ENCODE measurements at places on chromosomes 7 and 10. TPM values are rescaled to one million over a fixed set of nuclear protein-coding genes. Genes with fewer than 3 reads are reported as not detected.

DNA sequence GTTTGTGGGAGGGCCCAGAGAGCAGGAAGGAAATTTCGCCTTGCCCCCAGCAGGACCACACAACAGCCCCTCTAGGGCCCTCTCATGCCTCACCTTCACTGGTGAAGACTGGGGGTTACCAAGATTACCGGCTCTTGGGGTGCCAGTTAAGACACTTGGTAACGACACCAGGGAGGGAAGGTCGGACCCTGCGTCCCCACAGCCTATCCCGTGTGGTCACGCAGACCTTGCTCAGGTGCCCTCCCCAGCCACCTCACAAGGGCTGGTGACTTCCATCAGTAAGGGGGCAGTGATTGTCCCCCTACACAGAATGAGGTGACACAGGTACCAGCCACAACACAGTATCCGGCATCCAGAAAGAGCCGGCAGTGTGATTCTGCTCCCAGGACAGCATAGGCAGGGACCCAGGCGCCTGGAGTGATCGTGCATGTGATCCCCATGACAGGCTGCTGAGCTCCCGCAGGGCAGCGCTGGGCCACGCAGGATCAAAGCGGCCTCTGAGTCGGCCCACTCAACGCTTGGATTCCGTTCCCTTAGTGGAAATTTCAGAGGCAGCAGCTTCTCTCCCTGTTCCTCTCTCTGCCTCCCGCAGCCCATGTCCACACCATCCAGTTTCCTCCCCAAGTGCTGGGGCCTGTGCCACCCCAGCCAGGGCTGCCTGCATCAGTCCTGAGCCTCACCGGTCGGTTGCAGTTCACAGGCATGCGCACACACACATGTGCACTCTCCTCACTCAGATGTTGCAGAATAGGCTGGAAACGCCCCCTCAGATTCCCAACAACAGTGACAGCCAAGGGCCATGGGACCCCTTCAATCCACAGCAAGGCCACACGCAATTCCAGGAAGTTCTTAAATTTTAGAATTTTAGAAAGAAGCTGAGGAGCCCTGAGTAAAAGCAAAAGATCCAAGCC, 35.8 kb downstream of the CAMK2B start:
- peak; percentile 27 for DNase-seq

DNA sequence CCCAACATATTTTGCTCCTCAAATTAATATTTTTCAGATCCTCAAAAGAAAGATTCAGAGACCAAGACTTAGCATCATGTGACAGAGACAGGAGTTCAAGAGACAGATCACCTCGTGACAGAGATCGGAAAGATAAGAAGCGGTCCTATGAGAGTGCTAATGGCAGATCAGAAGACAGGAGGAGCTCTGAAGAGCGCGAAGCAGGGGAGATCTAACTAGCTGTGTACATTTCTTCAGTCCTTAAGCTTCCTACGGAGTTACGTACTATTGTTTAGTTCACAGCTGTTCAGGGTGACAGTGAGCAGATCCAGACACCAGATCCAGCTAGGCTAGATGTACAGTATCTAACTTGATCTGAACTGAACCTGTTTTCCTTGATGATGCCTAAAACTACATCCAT, 61.3 kb downstream of the KLRG2 start:
- DNase-seq: no peak

GRCh38 chr7:155191137-155191536, 106.5 kb upstream of the INSIG1 start:
- DNase-seq: no peak

- DNase-seq: no peak
Observed at GRCh38 chr7:26583094-26583648, 281.2 kb downstream of the SKAP2 start.

GRCh38 chr7:73830681-73831583, at the start of gene CLDN4:
CLDN4 (plus strand) TSS chr7:73830996; CDS start chr7:73831202, 206 bp downstream.
- peak; percentile 94 for DNase-seq

- DNase-seq: no peak
Observed at GRCh38 chr7:95886501-95887090, 114.2 kb downstream of the DYNC1I1 start.

DNA sequence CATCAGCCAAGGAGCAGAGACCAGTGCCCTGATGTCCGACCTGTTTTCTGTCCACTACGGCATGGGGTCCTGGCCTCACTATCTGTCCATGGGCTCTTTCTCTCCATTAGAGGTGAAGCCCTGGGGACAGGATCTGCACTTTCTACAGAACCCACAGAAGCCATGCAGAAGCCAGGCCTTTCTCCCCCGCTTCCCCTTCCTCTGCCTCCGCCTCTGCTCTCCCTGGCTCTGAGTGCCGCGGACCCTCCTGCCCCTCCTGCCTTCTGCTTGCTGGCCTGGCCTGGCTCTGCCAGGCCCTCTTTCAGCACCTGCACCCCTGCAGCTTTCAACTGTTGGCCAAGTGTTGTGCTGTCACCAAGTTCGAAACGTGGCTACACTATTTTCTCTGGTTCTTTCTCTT, 439.8 kb upstream of the ZMIZ1 start:
- DNase-seq: no peak

DNA sequence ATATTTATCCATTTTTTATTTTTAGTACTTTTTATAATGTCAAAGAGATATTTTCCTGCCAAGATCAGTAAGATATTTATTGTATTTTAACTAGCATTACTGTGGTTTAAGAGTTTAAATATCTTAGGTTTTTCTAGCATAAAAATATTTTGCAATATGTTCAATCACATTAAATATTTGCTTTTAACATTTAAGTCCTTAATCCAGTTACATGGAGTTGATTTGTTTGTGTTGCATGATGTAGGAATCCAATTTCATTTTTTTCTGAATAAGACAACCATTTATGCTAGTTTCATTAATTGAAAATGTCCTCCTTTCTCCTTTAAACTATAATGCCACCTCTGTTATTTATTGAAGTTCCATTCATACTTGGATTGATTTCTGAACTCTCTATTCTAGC, 41.8 kb downstream of the CAV1 start:
- DNase-seq: no peak

- DNase-seq: no peak
Observed at GRCh38 chr7:611281-611810, 91.7 kb upstream of the PDGFA start.

GRCh38 chr7:84194484-84195271, at the start of gene SEMA3A:
SEMA3A (minus strand) TSS chr7:84194789; CDS start chr7:84194586, 203 bp downstream.
- peak; percentile 17 for DNase-seq

- DNase-seq: no peak
Observed at GRCh38 chr7:157596881-157597280, 260.1 kb downstream of the DNAJB6 start.

DNA sequence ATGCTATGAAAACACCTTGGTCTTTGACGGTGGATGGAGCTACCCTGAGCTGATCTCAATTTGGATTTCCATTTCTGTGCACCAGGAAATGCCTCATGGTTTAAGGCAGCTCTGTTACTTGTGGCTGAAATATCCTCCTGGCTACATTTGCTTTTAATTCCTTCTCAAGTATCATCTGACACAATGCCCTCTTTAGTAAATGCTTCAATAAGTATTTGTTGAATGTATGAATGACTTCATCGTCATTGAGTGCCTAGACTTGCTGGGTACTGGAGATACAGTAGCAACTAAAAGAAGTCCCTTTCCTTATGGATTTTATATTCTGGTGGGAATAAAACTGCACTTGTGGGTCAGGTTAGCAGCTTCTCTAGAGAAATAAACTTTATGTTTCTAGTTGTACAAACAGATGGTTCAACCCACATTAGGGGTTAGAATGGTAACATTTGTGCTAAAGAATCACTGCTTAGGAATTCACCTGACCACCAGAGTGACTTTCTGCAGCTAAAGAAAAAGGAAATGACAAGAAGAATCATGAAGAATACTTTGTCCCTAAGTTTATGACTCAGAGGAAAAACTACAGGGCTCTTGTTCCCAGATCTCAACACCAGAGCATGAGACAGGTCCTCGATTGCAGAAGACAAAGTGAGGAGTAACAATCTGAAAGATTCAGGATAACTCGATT, 21.8 kb upstream of the SMNDC1 start:
- no peak for DNase-seq

DNA sequence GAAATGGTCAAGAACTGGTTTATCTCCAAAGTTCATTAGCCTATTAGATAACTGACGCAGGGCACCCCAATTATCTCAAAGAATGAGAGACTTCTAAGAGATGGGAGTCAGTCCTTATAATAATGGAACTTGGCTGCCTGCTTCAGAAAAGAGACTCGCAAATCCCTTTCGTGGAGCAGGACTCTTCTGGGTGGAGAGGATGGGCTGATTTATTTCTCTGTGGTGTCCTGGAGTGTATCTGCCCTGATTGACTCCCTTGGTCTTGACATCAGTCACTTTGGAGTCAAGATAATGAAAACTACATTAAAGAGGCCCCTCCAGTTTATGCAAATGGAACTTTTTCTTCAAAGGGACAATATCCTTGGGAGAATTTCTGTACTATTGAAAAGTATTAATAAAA, 198.9 kb downstream of the HDAC9 start:
- DNase-seq: no peak

GRCh38 chr10:47363781-47364180, 15.6 kb downstream of the RBP3 start:
- no peak for DNase-seq

- no peak for DNase-seq
Observed at GRCh38 chr10:97356318-97356914, 21.9 kb upstream of the FRAT2 start.

DNA sequence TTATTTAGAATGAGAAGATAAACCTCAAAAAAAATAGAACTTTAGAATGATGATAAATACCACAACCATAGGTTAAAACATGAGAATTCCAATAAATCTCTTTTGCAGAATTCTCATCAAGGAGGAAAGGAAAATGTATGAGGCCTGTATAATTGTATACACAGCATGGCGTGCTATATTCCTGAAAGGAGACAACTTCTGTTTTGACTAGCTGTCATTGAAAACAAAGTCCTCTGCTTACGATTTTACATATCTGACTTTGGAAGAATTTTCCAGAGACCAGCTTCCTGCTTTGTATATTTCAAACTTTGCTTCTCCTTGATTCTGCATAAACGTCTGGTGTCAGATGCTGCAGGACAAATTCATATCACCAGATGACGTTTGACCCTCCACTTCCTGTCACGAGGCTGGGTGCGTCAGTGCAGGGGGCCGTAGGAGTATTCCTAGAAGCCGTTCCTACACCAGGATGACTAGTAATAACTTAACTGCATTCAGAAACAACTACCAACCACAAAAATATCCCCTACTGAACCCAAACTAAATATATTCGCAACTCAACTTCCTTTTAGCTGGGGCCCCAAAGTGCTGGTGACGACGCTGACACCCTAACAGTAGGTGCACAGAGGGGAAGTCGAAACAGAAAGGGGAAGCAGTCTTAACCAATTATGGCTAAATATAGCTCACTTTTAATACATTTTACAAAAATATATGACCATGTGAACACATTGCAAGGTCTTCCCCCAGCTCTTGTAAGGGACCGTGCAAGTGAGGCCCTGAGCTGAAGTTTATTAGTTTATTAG, 178.6 kb upstream of the INHBA start:
- DNase-seq: peak; percentile 81

DNA sequence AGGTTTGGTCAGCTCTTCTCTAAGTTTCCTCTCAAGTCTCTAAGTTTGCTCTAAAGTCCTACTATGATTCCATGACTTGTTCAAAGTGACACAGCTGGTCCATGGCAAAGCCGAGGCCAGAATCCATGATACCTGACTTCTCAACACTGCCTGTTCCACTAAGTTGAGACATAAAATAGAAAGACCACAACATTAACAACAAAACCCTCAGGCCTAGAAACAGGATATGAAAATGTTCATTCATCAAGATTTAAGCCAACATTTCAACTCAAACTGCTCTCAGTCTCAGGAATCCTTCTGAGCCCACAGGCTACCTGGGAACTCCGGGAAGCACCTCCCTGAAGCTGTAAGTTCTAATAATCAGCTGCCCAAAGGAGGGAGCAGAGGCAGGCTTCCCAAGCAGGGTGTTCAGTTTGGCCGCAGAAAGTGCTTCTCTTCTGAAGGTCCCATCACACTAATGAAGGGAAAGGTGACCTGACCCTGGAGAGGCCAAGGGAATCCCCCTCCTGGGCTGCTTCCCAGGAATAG, 62.9 kb downstream of the STK17A start:
- DNase-seq: no peak

GRCh38 chr7:128908750-128909624, 1.5 kb downstream of the KCP start:
- peak; percentile 10 for DNase-seq

GRCh38 chr10:71031026-71031425, 142.7 kb upstream of the PCBD1 start:
- DNase-seq: no peak

DNA sequence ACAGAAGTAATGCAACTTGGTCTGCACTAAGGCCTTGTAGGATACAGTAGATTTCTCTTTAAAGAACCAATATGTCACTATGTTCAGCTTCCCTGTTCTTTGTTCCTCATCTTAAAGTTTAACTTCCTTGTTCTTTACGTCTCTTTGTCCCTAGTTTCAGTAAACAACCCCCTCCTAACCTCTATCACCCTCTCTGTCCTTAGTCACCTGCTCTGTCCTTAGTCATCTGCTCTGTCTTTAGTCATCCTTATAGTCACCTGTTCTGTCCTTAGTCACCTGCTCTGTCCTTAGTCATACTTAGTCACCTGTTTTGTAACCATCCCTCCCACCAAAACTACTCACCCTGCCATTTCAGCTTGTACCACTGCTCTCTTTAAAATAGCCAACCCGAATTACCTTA, 144.6 kb upstream of the TMEM106B start:
- DNase-seq: no peak

- no peak for DNase-seq
Observed at GRCh38 chr10:75616874-75617478, 185.6 kb downstream of the LRMDA start.

- no peak for DNase-seq
Observed at GRCh38 chr7:35037211-35037525, at the start of gene DPY19L1. DPY19L1 (minus strand) TSS chr7:35037485; CDS start chr7:35037394, 91 bp downstream.

GRCh38 chr7:105149827-105150226, 135.8 kb downstream of the KMT2E start:
- no peak for DNase-seq

DNA sequence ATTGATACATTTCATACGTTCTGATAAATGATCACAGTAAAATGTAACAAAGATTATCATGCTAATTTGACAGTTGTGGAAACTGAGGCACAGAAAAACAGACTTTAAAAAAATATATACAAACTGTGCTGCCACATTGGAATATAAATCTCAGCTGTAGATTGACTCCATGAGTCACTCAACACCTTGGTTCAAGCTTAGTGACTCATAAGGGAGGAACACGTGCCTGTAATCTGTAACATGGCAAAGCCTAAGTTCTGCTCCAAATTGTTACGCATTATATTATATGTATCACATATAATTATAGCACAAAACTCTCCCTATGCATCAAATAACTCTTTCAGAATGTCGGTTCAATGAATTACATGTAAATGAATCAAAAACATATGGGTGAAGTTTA, 1047.5 kb downstream of the GATA3 start:
- no peak for DNase-seq

GRCh38 chr7:74722153-74722552, 51.7 kb upstream of the NCF1 start:
- DNase-seq: no peak

GRCh38 chr10:23055424-23056185, 39.8 kb upstream of the MSRB2 start:
- DNase-seq: no peak

GRCh38 chr10:43166207-43166879, 28.1 kb downstream of the CSGALNACT2 start:
- DNase-seq: no peak

The HOXA2 gene
- total RNA-seq: 24.8 TPM

The CALHM3 gene
- total RNA-seq: not detected

The GUSB gene
- 44.4 TPM for total RNA-seq

The ATRNL1 gene
- total RNA-seq: 4.4 TPM

The UBN2 gene
- 23.9 TPM for total RNA-seq

The LRIT1 gene
- total RNA-seq: not detected

The KNDC1 gene
- total RNA-seq: not detected

The COPG2 gene
- 11.0 TPM for total RNA-seq

The GRM8 gene
- total RNA-seq: not detected

The CD36 gene
- 25.5 TPM for total RNA-seq

The PILRA gene
- total RNA-seq: 6.0 TPM

Data from Peyer's patch (tissue), 4 donors.